ENCODE measurements at places on chromosomes 6 and 20.

DNA sequence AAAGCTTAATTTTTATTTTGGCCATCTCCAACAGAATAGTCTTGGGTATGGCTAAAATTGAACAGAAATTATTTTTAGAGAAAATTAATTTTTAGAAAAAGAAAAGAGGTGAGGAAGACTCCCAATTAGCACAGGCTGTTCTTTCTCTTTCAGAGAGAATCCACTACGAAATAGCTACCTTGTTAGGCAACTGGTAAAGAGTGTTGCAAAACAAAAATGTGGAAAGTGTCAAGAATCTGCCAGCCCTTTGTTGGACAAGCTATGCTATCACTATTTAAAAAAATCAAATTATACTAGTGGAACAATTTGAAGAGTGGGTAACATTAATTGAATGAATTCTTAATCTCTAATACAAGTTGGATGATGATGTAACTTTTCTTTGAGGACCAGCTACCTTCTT lies 19.2 kb upstream of the ZSCAN9 start:
- no peak for DNase-seq

- no peak for DNase-seq
Observed at GRCh38 chr6:119350202-119350951, 816 bp upstream of the MAN1A1 start.

DNA sequence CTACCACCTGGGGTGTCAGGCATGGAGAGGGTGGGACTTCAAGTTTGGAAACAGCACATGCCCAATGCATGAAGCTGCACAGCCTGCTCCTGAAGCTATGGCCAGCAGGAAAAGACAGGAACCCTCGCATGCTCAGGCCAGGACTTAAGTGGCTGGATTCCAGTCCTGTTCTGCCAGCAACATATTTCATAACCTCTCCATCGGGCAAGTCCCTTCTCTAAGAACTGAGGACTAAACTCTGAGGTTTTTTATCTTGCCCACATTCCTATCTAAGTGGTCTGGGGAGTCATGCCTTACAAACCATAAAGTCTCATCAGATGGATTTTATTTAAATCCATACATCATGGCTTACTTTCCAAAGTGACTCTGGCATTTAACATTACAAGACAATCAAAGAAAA lies 27.5 kb upstream of the AGPAT4 start:
- DNase-seq: no peak

GRCh38 chr20:9515741-9516233 lies 1.4 kb downstream of the LAMP5 start:
- no peak for DNase-seq

- no peak for DNase-seq
Observed at GRCh38 chr6:87736809-87737540, 34.9 kb upstream of the AKIRIN2 start.

DNA sequence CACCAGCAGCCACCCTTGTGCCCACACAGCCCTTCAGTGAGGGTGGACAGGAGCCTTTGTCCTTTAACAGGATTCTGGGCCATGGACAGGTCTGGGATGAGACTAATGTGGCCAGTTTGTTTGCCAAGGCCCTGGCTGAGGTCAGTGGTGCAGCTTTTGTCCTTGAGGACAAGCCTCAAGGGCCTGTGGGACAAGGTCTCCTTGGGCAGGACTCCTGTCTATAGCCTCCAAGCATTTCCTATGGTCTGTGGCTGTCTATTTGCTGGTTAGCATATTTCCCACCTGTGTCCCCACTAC lies 44.1 kb downstream of the SUN5 start:
- DNase-seq: no peak
